ENCODE measurements at places on chromosomes 11 and 22.

DNA sequence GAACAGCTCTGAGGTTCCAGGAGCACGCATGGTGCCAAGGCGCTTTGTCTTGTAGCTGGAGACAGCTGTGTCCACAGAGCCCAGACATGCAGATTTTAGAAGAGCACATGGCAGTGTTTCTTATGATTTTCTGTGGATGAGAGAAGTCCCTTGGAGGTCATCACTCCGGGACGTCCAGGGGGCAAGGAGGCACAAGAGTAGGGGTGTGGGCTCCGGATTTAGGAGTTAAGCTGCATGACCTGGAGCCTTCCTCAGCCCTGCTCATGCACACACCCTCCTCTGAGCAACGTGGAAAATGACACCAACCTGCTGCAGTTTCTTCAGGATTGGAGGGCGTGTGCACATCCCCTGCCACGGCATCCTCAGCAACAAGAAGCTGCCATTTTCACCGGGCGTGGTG is 1286.7 kb downstream of the TBC1D22A start:
- DNase-seq: no peak

DNA sequence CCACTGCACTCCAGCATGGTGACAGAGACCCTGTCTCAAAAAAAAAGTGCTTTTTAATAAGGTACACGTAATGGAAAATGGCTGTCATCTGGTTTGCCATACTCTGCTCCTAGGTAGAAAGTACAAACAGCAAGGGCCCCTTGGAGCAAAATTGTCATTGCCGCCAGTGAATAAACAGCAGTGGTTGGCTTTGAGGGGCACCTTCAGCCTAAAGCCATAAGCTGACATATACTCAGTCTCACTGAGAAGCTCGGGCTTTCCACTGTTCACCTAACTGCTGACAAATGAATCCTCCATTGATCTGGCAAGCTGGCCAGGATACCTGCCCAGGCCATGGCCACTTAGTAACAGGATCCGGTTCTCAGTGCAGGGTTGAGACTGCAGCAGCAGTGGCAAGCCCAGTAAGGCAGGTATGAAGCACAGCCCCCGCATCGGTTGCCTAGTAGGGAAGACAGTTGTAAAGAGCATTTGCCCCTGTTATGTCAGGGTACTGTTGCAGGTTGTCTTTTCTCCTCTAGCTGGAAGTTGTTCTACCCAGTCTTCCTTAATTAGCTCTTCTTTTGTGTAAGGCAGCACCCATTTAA is 38.8 kb downstream of the MARK2 start:
- DNase-seq: no peak

- DNase-seq: no peak
These were observed 21.4 kb upstream of the TMEM184B start for GRCh38 chr22:38294193-38294592.

GRCh38 chr11:74345420-74345819 is 34.0 kb upstream of the P4HA3 start:
- no peak for DNase-seq

DNA sequence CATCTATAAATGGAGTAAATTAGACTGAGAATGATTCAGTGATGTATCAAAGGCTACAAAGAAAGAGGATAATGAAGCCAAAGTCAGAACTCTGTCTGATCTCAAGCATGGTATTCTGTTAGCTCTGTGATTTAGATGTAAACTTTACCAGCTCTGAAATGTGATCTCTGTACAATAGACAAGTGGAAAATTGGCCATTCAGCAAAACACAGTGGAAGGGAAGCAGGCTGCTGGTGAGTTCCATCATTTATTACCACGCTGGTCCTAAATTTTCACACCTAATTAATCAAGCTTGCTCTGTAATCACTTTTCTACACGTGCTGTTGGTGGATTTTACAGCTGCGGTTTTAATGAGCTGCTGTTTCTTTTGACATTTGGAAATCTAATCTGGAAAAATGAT is 145.1 kb upstream of the OPCML start:
- no peak for DNase-seq

GRCh38 chr11:45247433-45247832 is 38.7 kb downstream of the SYT13 start:
- no peak for DNase-seq

DNA sequence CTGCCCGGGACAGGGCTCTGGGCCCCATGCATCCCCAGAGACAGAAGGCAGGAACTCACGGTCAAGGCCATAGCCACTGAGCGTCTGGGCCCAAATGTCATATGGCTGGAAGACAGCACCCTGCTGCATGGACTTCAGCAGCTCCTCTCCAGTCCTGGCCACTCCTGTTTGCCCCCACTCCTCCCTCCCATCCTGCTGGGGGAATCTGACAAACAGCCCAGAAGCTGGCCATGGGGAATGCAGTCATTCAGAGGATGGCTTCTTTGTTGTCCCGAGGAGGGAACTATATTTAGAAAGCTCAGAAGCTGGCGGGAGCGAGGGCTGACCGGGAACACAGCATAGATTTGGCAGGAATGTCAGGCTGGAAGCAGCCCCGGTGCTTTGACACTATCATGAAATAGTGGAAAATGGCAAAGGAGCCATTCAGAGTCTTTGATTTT is 35.0 kb downstream of the DKK3 start:
- DNase-seq: no peak

- DNase-seq: no peak
These were observed 5.9 kb upstream of the HMOX1 start for GRCh38 chr22:35375031-35375430.

GRCh38 chr11:33362051-33362910 is 105.1 kb downstream of the HIPK3 start:
- no peak for DNase-seq

GRCh38 chr11:42239188-42239587 is 779.7 kb upstream of the LRRC4C start:
- DNase-seq: no peak

GRCh38 chr11:112437096-112437495 is 176.4 kb upstream of the PLET1 start:
- DNase-seq: no peak

DNA sequence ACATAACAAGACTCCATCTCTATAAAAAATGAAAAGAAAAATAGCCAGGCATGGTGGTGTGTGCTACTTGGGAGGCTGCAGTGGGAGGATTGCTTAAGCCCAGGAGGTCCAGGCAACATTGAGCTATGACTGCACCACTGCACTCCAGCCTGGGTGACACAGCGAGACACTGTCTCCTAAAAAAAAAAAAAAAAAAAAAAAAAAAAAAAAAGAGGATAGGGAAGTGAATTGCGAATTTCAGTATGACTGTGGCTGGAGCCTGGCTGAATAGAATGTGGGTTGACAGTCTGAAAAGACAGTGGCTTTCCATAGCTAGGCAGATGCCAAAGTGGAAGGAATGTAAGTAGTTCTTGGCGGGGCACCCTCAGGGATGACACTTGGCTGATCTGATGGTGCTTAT is 6.4 kb upstream of the LDHAL6A start:
- DNase-seq: no peak

DNA sequence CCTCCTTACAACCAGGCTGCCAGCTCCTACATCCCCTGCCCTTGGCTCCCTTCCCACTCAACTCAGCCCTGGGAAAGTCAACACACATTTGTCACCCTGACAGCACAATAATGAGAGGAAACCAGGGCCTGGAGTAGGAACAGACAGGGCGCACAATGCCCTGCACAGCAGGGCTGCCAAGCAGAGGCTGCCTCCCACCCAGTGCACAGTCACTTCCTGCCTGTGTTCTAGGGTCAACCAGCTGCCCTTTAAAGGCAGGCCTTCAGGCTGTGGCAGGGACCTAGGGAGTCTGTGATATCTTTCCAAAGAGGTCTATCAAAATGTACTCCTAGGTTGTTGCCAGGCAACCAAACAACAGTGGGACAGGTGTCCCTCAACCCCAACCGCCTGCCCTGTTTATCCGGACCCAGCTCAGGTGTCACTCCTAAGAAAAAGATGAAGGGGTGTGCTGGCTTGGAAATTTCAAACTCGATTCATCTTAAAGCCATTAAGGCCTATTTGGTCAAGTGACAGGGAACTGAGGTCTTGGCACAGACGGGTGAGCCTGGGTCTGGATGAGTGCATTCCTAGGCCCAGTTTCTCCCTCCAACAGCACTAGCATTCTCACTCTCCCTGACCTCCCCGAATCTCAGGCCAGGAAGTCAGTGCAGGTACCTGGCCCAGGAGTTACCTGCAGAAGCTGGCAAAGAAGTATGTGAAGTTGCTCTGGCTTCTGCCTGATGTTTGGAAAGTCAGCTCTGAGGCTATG is 110.3 kb upstream of the PITPNB start:
- no peak for DNase-seq

- no peak for DNase-seq
These were observed 17.7 kb downstream of the ZC3H12C start for GRCh38 chr11:110110854-110111253.

DNA sequence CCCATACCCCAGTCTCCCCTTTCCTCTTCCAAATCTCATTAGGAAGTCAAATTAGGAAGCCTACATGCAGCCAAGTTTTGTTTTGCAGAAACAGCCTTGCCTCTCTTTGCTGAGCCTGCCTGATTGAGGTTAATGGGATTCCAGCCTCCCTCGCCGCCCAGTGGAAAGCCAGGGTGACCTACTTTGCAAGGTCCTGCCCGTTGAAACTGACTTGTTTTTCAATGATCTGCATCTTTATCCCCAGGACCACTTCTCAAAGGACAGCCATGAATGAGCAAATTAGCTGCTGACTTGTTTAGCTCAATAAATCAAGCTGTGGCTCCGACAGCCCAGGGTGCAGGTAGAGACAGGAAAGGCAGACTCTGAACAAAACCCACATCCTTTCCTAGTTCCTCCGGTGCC is 110.4 kb downstream of the RRAS2 start:
- no peak for DNase-seq

DNA sequence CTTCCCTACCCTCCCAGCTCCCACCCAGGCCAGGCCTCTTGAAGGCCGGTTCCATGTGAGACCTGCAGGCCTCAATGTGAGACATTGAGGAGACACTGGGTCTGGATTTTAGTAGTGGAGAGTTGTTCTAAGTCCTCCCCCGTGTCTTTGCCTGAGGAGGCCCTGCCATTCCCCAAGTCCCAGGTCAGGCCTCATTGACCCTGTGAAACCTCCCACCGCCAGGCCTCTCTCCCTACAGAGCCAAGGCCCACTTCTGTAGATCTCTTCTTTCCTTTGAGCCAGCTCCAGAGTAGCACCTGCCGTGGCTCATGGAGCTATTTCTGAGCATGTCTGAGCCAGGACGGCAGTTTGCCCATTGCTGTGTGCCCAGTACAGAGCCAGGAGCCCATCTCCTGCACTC is 1419.6 kb downstream of the TBC1D22A start:
- no peak for DNase-seq

DNA sequence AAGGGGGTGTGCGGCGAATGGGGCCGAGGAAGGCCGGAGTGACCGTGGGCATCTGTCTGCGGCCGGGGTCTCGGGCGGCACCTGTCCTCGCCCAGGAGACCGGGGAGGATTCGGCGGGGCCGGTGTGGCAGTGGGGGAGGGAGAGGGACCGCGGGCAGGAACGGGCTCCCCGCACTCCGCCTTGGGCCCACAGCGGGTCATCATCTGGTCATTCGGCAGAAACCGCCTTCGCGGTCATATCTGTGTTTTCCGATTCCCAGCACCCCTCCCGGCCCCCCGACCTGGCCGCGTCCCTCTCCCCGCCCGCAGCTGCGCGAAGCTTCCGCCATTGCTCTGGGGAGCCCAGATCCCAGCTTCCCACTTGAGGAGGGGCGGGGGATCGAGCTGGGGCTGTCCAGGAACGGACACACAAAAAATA is 824 bp upstream of the CBX6 start:
- DNase-seq: no peak

GRCh38 chr22:24160546-24160945 is 20.7 kb upstream of the SUSD2 start:
- DNase-seq: no peak

DNA sequence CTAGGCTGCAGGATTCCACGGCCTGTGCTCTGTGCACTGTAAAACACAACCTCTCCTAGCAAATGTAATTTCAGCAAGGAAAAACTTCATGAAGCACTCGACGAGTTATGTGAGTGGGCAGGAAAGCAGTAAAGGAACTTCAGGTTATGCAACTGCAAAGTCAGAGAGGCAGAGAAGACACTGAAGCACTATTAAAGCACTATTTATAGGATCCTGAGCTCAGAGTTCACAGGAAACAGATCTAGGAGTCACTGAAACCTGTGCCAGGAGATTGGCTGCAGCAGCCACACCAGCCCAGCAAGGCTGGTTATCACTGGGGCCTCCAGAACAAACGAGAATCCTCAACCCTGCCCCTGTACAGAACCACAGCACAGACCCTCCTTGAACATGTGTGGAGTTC is 2.5 kb downstream of the SMIM35 start:
- DNase-seq: no peak

- no peak for DNase-seq
These were observed 3.6 kb upstream of the GAS2L1 start for GRCh38 chr22:29302681-29303465.

- no peak for DNase-seq
These were observed 6.3 kb downstream of the PPM1F start for GRCh38 chr22:21946262-21946925.

DNA sequence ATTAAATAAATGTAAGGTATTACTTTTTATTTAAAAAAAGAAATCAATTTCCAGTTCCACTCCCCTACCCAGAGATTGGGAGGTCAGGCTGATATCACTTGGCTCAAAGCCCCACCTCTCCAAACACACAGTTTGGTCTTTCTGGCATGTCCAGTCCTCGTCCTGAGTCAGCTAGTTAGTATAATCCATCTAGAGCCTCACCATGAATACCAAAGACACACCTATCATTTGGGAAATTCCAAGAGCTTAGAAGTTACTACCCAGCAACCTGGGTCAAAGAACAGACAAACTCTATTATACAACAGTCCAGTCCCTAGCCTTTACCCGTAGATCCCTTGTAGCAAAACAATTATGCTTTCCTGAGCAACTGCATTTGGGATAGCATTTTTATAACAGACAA is 9.4 kb downstream of the TREH start:
- no peak for DNase-seq

DNA sequence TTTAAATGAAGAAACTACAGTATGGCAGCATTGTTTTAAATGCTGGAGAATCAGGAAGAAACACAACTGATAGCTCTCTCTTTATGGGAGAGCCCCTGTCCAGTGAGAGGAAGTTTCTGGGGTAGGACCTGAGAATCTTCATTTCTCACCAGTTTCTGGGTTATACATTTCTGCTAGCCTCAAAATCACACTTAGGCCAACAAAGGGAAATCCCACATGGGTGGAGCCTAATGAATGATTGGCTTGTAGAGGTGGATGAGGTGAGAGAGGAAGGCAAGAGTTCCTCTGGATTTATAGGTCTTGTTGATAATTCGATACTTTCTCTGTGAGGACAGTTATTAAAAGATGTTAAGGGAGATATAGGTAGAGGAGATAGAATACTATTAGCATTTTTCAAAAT is 1397.3 kb upstream of the TENM4 start:
- DNase-seq: no peak

DNA sequence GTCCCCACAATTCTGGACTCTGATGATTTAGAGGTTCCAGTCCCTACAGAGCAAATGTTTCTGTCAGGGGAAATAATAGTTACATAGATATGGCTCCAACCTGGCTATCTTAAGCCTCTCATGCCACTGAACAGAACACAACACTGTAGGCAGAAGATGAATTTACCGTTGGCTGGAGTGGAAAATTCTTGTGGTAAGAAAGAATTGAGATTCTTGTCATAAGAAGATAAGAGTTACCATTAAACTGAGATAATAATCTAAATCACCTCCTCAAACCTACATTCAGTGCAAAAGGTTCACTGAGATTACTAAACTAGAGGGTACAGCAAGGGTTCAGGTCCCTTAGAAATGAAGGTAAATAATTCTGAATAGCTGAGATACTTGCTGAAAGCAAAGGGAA is 10.1 kb upstream of the NAALAD2 start:
- DNase-seq: no peak
